Spleen (tissue), 13 donors: ENCODE measurements at places on chromosomes 5 and 9. TPM values are rescaled to one million over a fixed set of nuclear protein-coding genes. Genes with fewer than 3 reads are reported as not detected.

GRCh38 chr9:129177443-129177790, 644 bp downstream of the IER5L start:
- H3K4me1 ChIP-seq = peaks cover 43% of the 10 kb centered on the region
- peak overlapping the region; percentile 95 for H3K27ac ChIP-seq
- peak overlapping the region; percentile 80 for H3K4me3 ChIP-seq
- H3K27me3 ChIP-seq = no peaks in the 10 kb centered on the region
- no peaks in the 10 kb centered on the region for H3K36me3 ChIP-seq

GRCh38 chr9:129172816-129173215, 5.2 kb downstream of the IER5L start:
- peaks cover 13% of the 10 kb centered on the region for H3K4me1 ChIP-seq
- H3K27ac ChIP-seq = no peak overlapping the region
- DNase-seq = no peak
- H3K36me3 ChIP-seq = no peaks in the 10 kb centered on the region
- peaks cover 5% of the 10 kb centered on the region for H3K27me3 ChIP-seq
- no peak overlapping the region for H3K4me3 ChIP-seq

DNA sequence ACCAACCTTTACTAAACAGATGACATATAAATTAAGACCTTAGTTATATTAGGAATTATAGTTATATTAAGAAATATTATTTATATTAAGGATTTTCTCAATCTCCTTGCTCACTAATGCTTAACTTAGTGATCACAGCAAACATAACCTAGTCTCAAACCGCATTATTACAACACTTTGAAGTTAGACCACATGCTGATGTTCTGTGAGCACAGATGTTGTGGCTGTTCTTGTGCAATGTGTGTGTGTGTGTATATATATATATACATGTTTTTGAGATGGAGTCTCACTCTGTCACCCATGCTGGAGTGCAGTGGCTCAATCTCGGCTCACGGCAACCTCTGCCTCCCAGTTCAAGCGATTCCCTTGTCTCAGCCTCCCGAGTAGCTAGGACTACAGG, 20.5 kb downstream of the ELP1 start:
- no peak for DNase-seq
- no peak overlapping the region for H3K4me3 ChIP-seq
- H3K4me1 ChIP-seq = peaks cover 6% of the 10 kb centered on the region
- H3K27me3 ChIP-seq = no peaks in the 10 kb centered on the region

- H3K4me1 ChIP-seq = no peaks in the 10 kb centered on the region
- no peak overlapping the region for H3K27ac ChIP-seq
- peaks cover 4% of the 10 kb centered on the region for H3K27me3 ChIP-seq
Measured at GRCh38 chr9:71250581-71250980, 129.2 kb upstream of the TRPM3 start.

- H3K36me3 ChIP-seq = no peaks in the 10 kb centered on the region
- H3K27me3 ChIP-seq = no peaks in the 10 kb centered on the region
- no peak overlapping the region for H3K27ac ChIP-seq
Measured at GRCh38 chr9:108053555-108054061, 564.0 kb upstream of the KLF4 start.

DNA sequence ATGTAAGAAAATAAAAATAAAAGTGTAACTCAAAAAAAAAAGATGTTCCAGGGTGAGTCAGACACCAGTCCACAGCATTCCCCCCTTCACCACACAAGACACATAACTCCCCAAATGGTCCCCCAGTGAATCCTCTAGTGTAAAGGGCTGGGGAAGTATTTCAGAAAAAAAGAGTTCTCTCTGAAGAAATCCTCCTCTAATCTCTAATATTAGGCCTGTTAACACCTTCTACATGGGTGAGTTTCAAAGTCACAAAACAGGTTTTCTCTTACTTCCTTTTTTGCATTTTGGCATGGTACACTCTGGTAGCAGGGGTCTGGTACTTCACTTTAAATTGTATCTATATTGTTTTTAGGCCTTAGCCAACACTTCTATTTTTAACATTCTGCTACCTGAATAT, 28.2 kb downstream of the RNF145 start:
- H3K4me1 ChIP-seq = peaks cover 28% of the 10 kb centered on the region
- no peak for DNase-seq
- no peak overlapping the region for H3K27ac ChIP-seq
- H3K4me3 ChIP-seq = no peak overlapping the region

DNA sequence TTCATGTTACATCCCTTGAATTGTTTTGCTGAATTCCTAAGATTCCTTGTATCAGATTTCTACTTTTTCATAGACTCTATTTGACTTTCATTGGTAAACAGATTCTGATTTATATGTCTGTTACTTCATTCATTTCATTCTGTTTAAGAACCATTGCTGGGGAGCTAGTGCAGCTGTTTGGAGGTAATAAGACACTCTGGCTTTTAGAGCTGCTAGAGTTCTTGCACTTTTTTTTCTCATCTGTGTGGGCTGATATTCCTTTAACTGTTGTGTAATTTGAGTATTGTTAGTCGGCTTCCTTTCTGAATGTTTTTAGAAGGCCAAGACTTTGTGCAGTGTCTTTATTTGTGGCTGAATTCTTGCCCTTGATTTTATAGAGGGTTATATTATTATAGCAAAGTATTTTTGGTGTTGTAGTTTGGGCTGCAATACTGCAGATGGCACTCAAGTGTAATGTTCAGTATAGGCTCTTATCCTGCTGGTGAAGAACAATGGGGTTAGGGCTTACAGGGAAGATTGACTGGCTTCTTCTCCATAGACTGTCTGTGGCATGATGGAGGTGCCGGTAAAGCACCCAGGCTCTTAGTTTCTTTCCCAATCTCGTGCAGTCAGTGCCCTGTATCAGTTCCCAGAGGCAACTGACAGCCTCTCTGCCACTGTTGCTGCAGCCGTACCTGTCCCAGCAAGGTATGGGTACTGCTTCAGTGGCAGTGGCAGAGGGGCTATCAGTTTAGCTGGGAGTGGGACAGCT, 162.2 kb downstream of the OXCT1 start:
- H3K4me1 ChIP-seq = no peaks in the 10 kb centered on the region
- H3K27ac ChIP-seq = no peak overlapping the region
- DNase-seq = no peak
- no peaks in the 10 kb centered on the region for H3K36me3 ChIP-seq
- H3K4me3 ChIP-seq = no peak overlapping the region
- no peaks in the 10 kb centered on the region for H3K27me3 ChIP-seq

GRCh38 chr9:105341434-105342146, 97.1 kb downstream of the SLC44A1 start:
- H3K27me3 ChIP-seq = no peaks in the 10 kb centered on the region
- DNase-seq = no peak
- no peaks in the 10 kb centered on the region for H3K4me1 ChIP-seq
- H3K36me3 ChIP-seq = no peaks in the 10 kb centered on the region
- no peak overlapping the region for H3K27ac ChIP-seq
- H3K4me3 ChIP-seq = no peak overlapping the region

- H3K4me1 ChIP-seq = peaks cover 12% of the 10 kb centered on the region
- no peak for DNase-seq
- H3K36me3 ChIP-seq = no peaks in the 10 kb centered on the region
- H3K27ac ChIP-seq = no peak overlapping the region
- H3K4me3 ChIP-seq = no peak overlapping the region
Measured at GRCh38 chr5:15001517-15001916, 129.9 kb upstream of the ANKH start.

GRCh38 chr9:113360242-113360842, 11.0 kb downstream of the BSPRY start:
- H3K36me3 ChIP-seq = no peaks in the 10 kb centered on the region
- no peak for DNase-seq
- peaks cover 3% of the 10 kb centered on the region for H3K4me1 ChIP-seq
- H3K27ac ChIP-seq = no peak overlapping the region
- H3K4me3 ChIP-seq = no peak overlapping the region

GRCh38 chr5:113156271-113156877, 179.8 kb downstream of the DCP2 start:
- DNase-seq = no peak
- H3K27me3 ChIP-seq = no peaks in the 10 kb centered on the region
- no peaks in the 10 kb centered on the region for H3K36me3 ChIP-seq
- no peaks in the 10 kb centered on the region for H3K4me1 ChIP-seq
- no peak overlapping the region for H3K27ac ChIP-seq

GRCh38 chr9:37747271-37747753, 6.3 kb upstream of the TRMT10B start:
- no peak overlapping the region for H3K27ac ChIP-seq
- DNase-seq = no peak
- no peaks in the 10 kb centered on the region for H3K27me3 ChIP-seq
- no peak overlapping the region for H3K4me3 ChIP-seq
- H3K36me3 ChIP-seq = no peaks in the 10 kb centered on the region
- H3K4me1 ChIP-seq = peaks cover 4% of the 10 kb centered on the region

- peaks cover 4% of the 10 kb centered on the region for H3K27me3 ChIP-seq
- H3K4me3 ChIP-seq = no peak overlapping the region
- no peaks in the 10 kb centered on the region for H3K36me3 ChIP-seq
- H3K27ac ChIP-seq = no peak overlapping the region
Measured at GRCh38 chr9:117074342-117074662, 340.6 kb downstream of the ASTN2 start.

- no peak overlapping the region for H3K27ac ChIP-seq
- DNase-seq = no peak
- H3K4me1 ChIP-seq = peaks cover 27% of the 10 kb centered on the region
- H3K4me3 ChIP-seq = no peak overlapping the region
Measured at GRCh38 chr5:56112526-56113121, 117.9 kb upstream of the IL6ST start.

- H3K27me3 ChIP-seq = peaks cover 49% of the 10 kb centered on the region
- H3K27ac ChIP-seq = no peak overlapping the region
- H3K4me3 ChIP-seq = no peak overlapping the region
- DNase-seq = no peak
Measured at GRCh38 chr9:127388856-127389238, 8.1 kb upstream of the SLC2A8 start.

- no peaks in the 10 kb centered on the region for H3K27me3 ChIP-seq
- no peak overlapping the region for H3K4me3 ChIP-seq
- H3K27ac ChIP-seq = no peak overlapping the region
- no peak for DNase-seq
- no peaks in the 10 kb centered on the region for H3K36me3 ChIP-seq
- H3K4me1 ChIP-seq = peaks cover 42% of the 10 kb centered on the region
Measured at GRCh38 chr5:169635936-169636335, 1.1 kb upstream of the DOCK2 start.

DNA sequence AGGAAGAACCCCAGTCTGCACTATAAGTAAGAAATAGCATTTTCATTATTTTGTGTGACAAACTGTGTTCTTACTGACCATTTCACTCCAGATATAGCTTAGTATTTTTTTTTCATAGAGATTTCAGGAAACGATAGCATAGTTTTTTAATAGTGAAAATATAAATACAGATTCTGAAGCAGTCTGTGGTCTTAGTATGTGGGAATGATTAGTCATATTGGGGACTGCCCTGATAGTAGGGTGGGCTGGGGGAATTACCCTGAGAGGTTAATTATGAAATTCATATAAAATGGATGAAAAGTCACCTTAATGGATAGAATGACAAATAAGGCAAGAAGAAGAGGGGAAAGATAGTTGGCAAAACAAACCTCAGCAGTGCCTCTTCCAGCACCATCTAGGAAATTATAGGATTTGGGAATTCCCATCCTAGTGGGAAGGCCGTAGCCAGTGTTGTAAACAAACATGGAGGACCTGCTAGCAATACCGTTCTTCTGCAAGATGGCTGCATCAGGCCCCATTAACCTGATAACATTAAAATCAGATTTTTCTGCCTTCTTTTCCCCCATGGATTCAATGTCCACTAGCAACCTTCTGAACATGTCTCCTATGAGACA, 23.7 kb upstream of the NR3C1 start:
- H3K4me1 ChIP-seq = peaks cover 7% of the 10 kb centered on the region
- H3K27ac ChIP-seq = no peak overlapping the region
- H3K36me3 ChIP-seq = no peaks in the 10 kb centered on the region
- no peak for DNase-seq

ACER2 gene
- total RNA-seq = 4.9 TPM

EGR1 gene
- total RNA-seq = 5.7 TPM

SPIN1 gene
- total RNA-seq = 49.9 TPM

TOR4A gene
- 30.7 TPM for total RNA-seq

MLANA gene
- total RNA-seq = not detected

GABRB2 gene
- total RNA-seq = 8.3 TPM
